Stimulated activated CD4-positive, alpha-beta T cell treated with anti-CD3 and anti-CD28 coated beads, Interleukin-15, amount 100 ng/mL, for 1 hour (primary cell): ENCODE measurements at places on chromosomes 13 and 19.

DNA sequence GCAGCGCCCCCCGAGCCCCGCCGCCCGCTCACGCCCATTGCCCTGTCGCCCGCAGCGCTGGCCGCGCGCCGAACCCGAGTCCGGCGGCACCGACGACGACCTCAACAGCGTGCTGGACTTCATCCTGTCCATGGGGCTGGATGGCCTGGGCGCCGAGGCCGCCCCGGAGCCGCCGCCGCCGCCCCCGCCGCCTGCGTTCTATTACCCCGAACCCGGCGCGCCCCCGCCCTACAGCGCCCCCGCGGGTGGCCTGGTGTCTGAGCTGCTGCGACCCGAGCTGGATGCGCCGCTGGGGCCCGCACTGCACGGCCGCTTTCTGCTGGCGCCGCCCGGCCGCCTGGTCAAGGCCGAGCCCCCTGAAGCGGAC is 518 bp downstream of the KLF2 start:
- peak; percentile 37 for DNase-seq

GRCh38 chr19:46478356-46478986 is 7.1 kb upstream of the PNMA8A start:
- no peak for DNase-seq

DNA sequence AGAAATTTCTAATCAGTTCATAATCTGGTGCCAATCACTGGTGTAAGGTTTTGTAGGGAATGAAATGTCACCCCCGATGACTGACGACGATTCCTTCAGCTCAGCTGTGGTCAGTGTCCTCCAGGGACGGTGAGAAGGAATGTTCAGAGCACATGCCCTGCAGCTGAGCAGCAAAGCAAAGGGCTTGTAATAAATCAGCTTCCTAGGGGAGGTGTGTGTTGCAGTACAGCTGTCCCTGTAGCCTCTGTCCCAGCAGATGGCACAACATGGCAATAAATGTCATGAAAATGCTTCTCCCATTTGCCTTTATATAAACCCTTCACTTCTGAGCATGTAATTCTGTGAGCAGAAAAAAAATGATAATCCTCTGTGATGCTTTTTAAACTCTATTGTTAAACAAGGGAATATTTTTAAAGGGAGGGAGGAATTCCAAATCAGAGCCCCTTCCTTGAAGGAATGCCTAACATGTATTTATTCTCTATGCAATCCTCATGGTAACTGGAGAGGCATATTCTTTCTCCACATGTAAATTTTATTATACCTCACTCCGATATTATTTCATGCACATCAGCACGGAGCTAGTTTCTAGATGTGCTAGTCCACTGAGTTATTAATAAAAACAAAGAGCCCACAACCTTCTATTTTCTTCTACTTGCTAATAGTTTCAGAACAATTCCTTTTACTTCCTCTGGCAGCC is 102.5 kb downstream of the FAM216B start:
- no peak for DNase-seq

- no peak for DNase-seq
These were observed 7.1 kb downstream of the RFX2 start for GRCh38 chr19:6103217-6103644.

DNA sequence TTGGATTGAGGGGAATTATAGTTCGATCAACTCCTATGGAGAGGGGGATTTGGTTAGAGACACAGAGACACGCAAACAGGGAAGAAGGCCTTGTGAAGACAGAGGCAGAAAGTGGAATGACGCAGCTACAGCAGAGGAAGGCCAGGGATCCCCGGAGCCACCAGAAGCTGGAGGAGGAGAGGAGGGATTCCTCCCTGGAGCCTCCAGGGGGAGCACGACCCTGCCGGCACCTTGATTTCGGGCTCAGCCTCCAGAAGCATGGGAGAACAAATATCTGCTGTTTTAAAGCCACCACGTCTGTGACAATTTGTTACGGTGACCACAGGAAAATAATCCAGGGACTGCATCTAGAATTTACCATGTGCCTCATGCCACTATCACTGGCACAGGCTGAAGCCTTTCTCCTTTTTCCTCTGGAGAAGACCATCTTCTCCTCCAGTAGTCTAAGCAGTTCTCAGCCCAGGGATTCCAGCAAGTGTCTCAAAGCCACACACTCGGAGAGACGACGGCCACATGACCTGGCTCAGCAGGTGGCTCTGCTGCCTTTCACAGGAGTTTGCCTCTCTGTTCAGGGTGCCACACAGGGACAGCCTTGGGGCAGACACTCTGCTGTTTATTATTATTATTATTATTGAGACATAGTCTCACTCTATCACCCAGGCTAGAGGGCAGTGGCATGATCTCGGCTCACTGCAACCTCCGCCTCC is 39.9 kb upstream of the CCNE1 start:
- DNase-seq, result no peak

- DNase-seq, result no peak
These were observed 4.2 kb downstream of the SNRPA start for GRCh38 chr19:40755248-40755624.
